ENCODE measurements at places on chromosomes 5 and 9. TPM values are rescaled to one million over a fixed set of nuclear protein-coding genes. Genes with fewer than 3 reads are reported as not detected.

FAM221B gene
- total RNA-seq, result not detected

DNA sequence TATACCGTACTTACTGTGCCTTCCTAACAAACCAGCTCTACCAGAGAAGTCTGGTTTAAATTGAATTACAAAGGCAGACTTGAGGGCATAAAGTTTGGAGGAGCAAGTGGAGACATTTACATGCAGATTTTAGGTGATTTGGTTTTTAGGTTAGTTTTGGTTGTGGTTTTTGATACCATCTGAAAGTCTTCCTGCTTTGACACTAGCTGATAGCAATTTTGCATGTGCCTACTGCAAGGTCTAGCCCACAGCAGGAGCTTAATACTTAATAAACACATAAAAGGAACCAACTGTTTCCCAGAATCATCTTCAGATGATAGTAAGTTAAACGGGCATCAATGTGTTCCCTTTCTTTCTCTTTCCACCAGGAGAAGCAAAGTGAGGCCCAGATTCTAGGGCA lies 3.4 kb upstream of the ESM1 start:
- DNase-seq, result no peak

PHF24 gene
- not detected for total RNA-seq

- DNase-seq, result no peak
Measured at GRCh38 chr5:133995341-133995740, 9.4 kb downstream of the VDAC1 start.

DNA sequence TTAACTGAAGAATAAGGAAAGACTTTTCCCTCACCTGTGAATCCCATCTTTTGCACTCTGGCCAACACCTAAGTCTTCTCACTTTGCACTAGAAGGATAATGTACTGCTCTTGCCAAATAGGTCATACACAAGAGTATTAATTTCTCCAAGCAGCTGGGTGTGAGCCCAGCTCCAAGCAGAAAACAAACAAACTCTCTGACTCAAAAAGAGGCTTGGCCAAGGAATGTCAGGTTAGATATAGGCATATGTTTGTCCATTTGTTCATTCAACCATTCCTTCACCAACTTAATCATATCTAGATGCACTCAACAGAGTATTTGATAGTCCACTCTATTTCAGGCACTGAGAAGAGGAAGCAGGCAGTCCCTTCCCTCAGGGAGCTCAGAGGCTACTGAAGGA lies 84.4 kb downstream of the HTR4 start:
- DNase-seq, result no peak

DNA sequence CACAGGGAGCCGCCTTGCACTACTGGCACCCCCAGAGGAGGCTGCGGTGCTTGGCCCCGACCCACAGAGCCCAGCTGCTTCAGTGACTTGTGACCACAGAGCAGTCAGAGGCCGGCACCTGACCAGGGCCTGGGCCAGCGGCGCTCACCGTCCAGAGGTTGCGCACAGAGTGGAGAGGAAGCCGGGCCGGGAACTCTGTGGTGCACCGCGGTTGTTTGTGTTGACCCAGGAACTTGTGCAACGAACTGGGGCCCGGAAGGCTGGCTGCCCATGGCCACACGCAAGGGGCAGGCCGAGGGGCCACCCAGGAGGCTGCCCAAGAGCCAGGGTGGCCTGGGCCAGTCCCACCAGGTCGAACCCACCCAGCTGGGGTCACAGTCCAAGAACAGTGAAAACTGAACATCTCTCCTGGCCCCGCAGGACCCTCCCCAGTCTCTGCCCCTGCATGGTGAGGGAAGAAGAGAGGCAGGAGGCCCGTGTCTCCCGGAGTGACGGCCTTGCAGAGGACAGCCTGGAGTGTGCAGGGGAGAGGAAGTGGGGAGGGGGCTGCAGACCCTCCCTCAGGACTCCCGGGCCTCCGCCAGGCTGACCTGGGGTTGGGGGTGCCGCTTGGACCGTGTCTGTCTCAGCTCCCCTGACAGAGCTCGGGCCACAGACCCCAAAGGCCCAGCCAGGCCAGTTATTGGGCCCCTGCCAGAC lies 42.8 kb upstream of the EGFL7 start:
- no peak for DNase-seq

HAVCR2 gene
- 34.6 TPM for total RNA-seq

Measured in activated CD8-positive, alpha-beta T cell treated with anti-CD3 and anti-CD28 coated beads for 36 hours (primary cell).